ENCODE measurements at places on chromosomes 12 and 14.

DNA sequence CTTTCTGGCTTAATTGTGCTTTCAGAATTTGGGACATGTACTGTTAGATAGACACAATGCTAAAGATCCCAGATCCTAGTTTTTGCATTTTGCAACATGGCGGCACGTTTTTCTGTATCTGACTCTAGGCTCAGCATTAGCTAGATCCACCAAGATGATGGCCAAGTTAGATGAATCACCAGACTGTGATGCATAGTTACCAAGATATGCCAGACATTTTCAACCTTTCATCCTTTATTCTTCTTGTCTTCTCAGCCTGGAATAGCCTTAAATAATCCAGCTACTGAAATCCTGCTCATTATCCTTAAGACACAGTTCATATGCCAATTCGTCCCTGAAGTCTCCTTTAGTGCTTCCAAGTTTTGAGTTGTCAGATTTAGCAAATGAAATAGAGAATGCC is 144.9 kb upstream of the CRY1 start:
- no peak for DNase-seq

GRCh38 chr12:87846045-87846444 is 183.2 kb downstream of the C12orf50 start:
- DNase-seq, result no peak

DNA sequence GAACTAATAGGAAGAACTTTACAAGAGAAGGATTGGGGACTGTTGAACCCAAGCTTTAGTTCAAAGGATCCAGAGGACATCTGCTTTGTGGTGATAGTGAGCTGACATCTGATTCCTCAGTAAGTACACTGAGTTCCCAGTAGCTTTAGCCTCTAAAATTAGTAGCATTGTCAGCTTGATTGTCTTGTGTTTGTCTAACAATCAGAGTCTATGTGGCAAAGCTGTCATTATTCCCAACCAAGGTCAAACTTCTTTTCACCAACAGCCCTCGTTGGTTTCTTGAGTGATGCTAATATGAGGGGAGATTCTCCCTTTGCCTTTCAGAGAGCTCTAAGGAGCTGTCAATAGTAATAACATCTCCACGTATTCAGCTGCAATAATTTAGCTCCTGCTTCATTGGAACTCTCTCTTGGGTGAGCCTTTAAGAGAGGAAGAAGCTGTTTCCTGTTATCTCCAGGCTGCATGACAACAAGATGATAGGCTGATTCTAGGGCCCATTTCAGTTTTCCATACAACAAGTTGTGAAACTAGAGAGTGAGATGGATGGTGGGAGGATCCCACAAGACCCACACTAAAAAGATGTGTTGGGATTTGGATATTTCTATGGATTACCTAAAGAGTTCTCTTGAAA is 46.7 kb downstream of the TGFB3 start:
- no peak for DNase-seq

DNA sequence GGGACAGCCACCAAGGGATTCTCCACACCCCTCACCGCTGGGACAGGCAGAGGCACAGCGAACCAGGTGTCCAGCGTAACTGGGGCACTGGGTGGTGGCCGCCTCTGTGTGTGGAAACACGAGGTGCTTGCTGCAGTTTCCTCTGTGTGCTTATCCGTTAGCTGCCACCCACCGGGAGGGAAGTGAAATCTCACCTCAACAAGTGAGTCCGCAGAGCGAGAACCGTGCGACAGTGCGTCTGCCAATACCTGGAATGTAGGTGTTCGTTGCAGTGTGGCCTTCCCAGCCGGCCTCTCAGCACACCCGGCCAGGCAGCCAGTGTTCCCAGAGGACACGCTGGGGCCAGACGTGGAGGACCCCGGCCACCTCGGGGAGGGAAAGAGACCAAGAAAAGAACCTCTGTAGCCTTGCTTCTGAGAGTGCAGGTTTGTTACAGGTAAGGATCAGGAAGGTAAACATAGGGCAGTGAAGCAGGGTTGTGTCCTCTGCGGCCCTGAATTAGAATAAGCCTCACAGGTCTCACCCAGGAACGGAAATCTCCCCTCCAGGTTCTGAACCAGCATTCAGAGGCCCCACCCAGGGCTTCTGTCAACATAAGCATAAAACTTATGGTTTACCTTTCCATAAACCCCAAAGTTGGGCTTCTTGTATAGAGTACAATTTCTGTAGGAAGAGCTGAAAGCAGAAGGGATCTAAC is 1.5 kb downstream of the BCL2L14 start:
- DNase-seq, result no peak

DNA sequence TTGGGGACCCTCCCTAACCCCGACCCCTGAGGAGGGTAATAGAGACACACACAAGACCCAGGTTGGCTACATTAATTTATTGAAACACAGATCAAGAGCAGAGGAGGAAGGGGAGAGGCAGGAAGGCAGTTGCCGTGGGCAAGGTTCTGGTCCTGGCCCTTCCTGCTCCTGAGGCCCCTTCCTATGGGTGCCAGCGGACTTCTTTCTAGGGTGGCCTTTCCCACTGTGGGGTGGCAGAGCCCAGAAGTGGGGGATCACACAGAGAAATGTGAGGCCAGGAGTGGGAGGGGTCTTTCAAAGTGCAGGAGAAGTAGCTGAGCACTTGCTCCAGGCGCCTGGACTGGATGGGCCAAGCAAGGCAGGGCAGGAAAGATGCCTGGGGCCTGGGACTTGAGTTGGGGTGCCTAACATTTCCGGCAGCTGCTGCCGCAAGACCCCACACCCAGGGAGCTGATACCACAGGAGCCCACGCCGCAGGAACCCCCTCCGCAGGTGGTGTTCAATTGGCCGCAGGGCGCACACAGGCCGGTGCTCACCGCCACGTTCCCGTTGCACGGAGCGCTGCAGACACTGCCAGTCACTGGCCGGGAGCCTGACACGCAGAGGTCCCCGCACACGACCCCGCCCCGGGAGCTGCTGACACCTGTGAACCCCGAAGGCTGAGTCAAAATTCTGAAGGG is 5.3 kb downstream of the KRT81 start:
- no peak for DNase-seq

DNA sequence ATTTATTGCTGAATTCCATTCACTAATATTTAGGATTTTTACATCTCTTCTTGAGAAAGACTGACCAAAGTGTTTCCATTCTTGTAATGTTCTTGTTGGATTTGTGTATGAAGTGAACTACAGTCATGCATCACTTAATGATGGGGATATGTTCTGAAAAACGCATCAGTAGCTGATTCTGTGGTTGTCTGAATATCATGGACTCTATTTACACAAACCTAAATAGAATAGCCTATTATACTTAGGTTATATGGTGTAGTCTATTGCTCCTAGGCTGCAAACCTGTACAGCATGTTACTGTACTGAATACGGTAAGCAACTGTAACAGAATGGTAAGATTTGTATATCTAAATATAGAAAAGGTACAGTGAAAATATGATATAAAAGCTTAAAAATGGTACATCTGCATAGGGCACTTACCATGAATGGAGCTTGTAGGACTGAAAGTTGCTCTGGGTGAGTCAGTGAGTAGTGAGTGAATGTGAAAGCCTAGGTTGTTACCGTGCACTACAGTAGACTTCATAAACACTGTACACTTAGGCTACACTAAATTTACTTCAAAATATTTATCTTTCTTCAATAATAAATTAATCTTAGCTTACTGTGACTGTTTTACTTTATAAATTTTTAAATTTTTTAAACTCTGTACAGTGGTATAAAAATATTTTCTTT is 27.6 kb upstream of the P2RX4 start:
- DNase-seq, result peak; percentile 54

- DNase-seq, result no peak
Observed at GRCh38 chr12:62725781-62726180, 209.2 kb downstream of the PPM1H start.

- DNase-seq, result no peak
Observed at GRCh38 chr12:50403001-50403440, 2.3 kb downstream of the LARP4 start.

- no peak for DNase-seq
Observed at GRCh38 chr12:24884911-24885310, 64.0 kb downstream of the BCAT1 start.

DNA sequence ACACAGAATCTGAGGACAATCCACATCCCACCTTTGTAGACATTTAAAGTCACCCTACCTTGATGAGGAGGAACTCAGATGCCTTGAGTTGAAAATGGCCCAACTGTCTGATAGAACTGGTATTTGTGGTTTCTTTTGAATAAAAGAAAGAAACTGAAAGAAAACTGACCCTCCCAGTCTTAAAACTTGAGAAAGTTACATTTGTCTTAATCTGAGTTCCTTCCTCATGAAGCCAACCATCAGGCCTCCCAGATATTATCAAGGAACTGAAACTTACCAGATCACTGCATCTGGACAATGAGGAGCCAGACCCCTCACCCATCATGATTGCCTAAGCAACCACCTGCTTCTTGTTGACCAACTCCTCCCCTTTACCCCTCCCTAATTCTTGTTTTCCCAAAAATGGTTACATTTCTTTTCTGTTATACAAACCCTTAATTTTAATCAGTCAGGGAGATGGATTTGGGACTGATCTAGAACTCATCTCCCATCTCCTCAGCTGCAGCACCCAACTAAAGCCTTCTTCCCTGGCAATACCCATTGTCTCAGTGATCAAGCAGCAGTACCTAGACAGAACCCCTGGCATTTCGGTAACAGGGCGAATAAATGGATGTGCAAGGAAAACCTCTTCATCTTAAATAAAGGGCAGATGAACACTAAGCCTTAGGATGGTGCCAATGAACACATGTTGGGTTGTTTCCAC is 72.0 kb upstream of the RESF1 start:
- no peak for DNase-seq

GRCh38 chr14:94126419-94126677 is 3.1 kb downstream of the IFI27L2 start:
- no peak for DNase-seq

- peak; percentile 48 for DNase-seq
Observed at GRCh38 chr14:106694638-106695393, 1168.4 kb downstream of the TMEM121 start.

GRCh38 chr12:67484791-67485480 is 163.6 kb upstream of the DYRK2 start:
- no peak for DNase-seq

DNA sequence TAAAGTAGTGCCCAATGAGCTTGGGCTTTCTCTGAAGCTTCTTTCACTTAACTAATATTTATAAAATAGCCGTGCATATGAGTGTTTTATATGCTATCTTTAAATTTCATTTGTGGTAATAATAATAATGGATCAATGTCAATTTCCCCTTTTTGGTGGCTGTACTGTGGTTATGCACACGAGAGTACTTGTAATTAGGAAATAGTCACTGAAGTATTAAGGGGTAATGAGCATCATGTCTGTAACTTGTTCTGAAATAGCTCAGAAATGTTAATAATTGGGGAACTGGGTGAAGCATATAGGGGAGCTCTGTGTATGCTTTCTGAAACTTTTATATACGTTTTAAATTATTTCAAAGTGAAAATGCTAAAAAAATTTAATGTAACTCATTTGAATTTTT is 7.0 kb upstream of the RNASE8 start:
- no peak for DNase-seq

DNA sequence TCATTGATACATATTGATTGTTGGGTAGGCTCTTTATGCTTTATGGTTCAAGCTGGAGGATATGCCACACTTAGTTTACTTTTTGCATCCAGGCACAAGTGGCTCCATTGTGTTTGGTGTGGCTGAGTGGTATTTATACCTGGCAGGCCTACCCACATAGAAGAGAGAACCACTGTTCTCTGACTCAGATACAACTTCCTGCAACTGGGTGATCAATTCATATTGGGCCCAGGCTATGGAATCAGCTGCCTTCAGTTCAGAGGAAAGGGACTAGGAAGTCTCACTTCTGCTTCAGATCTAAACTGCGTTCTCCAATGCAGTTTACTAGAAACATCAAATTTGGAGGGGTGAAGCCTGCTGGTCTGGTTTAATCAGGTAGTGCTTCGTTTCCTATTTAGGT is 49.8 kb upstream of the LRRK2 start:
- DNase-seq, result no peak

- no peak for DNase-seq
Observed at GRCh38 chr14:25136811-25137210, 86.9 kb upstream of the STXBP6 start.

- DNase-seq, result no peak
Observed at GRCh38 chr12:91098941-91099340, 12.4 kb downstream of the LUM start.

GRCh38 chr14:24427537-24428508 is 1.6 kb downstream of the CBLN3 start:
- DNase-seq, result no peak

DNA sequence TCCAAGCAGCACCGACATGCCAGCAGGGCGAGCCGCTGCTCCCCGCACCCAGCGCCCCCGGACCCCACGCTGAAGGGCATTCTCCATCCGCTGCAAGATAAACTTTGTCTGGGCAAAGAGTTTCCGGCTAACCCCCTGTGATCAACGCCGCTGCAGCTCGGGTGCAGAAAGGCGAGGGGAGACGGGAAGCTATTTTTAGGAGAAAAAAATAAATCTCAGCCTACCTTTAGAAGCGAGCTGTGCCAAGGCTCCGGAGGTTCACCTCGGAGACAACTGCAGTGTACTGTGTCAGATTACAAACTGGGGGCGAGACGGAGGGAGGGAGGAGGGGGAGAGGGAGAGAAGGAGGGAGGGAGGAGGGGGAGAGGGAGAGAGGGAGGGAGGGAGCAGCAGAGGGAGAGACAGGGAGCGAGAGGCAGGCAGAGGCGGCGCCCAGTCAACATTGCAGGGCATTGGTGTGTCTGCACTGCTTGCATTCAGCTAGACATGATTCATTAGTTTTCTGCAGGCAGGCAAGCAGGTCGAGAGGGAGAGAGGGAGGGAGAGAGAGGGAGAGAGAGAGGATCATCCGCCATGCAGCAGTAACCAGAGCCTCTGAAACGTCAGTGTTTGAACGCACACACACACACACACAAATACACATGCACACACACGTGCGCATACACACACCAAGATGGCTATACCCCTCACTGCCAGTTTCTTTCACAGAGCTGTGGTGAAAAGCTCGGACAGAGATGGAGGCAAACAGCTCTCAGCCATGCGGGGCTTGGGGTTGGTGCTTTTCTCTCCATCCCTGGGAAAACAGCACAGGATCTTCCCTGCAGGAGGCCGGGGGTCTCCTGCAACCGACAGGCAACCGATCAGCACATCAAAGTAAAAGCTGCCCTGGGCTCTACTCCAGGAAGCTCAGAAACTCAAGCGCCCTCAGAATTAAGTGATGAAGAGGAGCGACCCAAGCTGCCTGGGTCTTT is at the start of gene RIMBP2:
Gene RIMBP2 (minus strand): TSS at position 302 of the 971 bp plus-strand sequence. CDS start 237,286 bp downstream, outside the sequence.
- no peak for DNase-seq

GRCh38 chr12:77005611-77006098 is 59.7 kb downstream of the E2F7 start:
- DNase-seq, result no peak
